ENCODE measurements at places on chromosomes 6 and 20. TPM values are rescaled to one million over a fixed set of nuclear protein-coding genes. Genes with fewer than 3 reads are reported as not detected.

GRCh38 chr6:64486578-64487351 is 851.2 kb downstream of the PHF3 start:
- no peak for DNase-seq

The GPX5 gene
- not detected for total RNA-seq

- DNase-seq = no peak
Measured at GRCh38 chr6:9540126-9540525, 874.7 kb downstream of the TFAP2A start.

The FITM2 gene
- 5.8 TPM for total RNA-seq
